ENCODE measurements at places on chromosomes 11 and 22.
A peak's percentile ranks its signal among the peaks of the same experiment; 100 is the strongest.

- no peak for DNase-seq
Measured at GRCh38 chr11:65802841-65803240, 16.0 kb downstream of the OVOL1 start.

DNA sequence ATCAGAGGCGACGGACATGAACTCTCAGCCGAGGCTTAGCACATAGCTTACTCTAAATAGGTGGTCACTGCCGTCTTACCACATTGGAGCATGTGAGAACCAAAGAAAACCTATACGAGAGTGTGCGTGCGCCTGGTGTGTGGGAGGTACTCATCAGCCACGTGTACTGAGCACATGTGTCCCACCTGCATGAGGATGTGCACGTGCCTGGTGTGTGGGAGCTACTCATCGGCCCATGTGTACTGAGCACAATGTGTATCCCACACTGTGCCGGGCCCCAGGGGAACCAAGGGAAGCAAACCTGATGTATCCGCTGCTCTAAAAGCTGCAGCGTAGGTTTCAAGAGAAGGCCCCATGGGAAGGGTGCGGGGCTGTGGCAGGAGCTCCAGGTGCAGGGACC lies 56.4 kb downstream of the ANO1 start:
- DNase-seq = no peak

- DNase-seq = no peak
Measured at GRCh38 chr11:62600367-62601121, 1.1 kb downstream of the MTA2 start.

GRCh38 chr22:35564975-35565867 lies 24.6 kb downstream of the RASD2 start:
- no peak for DNase-seq

- DNase-seq = no peak
Measured at GRCh38 chr22:23678133-23678532, 12.7 kb upstream of the RGL4 start.

- DNase-seq = no peak
Measured at GRCh38 chr22:40953471-40953870, 2.3 kb downstream of the RBX1 start.

- no peak for DNase-seq
Measured at GRCh38 chr11:57358543-57358961, 20.4 kb downstream of the P2RX3 start.

DNA sequence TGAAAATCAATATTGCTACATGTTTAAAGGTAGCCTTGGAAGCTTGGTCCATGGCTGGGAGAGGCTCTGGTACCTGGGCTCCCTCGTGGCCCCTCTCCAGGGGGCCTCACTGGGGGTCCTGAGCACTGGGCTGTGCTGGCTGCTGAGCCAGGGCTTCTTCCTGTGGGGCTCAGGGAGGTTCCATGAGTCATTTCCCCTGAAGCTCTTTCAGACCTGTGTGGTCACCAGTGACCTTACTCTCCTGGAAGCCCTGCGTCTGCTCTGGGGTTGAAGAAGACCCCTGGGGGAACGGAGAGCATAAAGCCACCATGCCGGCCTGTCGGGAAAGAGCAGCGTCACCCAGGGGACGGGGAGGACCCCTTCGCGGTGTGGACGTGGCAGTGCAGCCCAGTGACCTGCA lies 389.0 kb downstream of the TBC1D22A start:
- no peak for DNase-seq

DNA sequence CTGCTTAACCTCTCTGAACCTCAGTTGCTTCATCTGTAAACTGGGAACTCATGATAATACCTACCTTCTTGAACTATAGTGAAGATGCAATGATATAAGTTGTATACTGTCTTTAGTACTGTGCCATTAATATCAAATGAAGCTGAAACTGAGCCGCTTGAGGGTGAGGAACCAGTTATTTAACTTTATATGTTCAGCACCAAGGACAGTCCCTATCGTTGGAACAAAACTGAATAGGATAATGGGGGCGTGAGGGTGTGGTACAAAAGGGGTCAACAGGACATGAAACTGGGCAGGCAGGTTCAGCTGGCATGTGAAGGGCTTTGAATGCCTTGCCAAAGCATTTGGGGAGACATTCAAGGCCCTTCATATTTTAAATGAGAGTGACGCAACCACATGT lies 112.6 kb downstream of the C11orf91 start:
- no peak for DNase-seq

DNA sequence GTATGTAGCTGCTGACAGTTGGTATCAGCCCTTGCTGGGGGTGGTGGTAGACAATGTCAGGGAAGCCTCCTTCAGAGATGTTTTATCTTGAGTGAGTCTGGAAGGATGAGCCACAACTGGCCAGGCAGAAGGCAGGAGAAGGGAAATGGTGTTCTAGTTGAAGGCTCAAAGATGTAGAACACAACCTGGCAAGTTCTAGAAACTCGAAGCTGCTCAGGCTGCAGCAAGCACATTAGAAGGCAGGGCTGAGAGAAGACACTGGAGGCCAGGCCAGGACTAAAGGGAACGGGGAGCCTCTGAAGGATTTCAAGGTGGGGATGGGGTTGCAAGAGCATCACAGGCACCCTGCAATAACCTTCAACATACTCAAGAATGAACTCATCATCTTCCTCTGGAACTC lies 40.4 kb downstream of the USP35 start:
- no peak for DNase-seq

DNA sequence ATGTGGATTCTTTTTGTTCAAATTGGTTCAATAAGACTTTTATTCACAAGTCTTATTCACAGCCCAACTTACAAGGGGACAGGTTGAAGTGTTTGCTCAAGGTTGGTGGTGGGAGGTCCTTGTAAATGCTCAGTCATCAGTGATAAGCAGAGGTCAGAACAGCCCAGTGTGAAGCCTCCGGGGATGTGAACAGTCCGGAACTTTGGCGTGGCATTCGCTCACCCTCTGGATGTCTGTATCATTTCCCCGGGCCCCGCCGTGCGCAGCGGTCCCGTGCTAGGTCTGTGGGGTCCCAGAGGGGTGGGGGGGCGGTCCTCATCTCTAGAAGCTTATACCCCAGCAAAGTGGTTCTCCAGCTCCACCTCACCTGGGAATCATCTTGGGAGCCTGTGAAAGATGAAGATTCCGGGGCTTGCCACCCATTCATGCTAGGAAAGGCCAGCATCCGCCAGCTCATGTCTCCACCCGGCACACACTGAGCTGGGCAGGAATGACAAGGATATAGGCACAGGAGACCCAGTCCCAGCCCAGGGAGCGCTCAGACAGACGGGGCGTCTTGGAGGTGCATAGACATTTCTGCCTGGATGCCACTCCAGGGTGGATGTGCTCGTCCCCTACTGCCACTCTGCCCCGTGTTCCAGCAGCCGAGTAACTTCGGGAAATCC lies 327.5 kb downstream of the TBC1D22A start:
- no peak for DNase-seq

GRCh38 chr11:110362971-110363509 lies 66.6 kb upstream of the RDX start:
- DNase-seq = no peak

- DNase-seq = no peak
Measured at GRCh38 chr22:46066691-46067090, 83.6 kb upstream of the PPARA start.

DNA sequence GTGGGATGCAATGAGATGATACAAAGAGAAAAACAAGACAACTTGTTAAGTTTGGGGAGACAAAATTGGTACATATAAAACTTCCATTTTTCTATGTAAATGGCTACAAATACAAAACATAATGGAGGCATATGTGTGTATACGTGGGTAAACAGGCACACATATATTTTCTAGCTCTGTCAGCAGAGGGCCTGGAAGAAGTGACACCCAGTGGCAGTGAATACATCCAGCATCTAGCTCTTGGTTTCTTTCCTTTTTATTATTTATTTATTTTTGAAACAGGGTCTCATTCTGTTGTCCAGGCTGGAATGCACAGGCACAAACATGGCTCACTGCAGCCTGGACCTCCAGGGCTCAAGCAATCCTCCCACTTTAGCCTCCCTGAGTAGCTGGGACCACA lies 5.0 kb upstream of the RASL10A start:
- DNase-seq = no peak

GRCh38 chr11:86800960-86801272 lies 574 bp downstream of the PRSS23 start:
- no peak for DNase-seq

GRCh38 chr11:131612533-131612932 lies 242.1 kb downstream of the NTM start:
- DNase-seq = no peak

GRCh38 chr22:48860557-48860956 lies 967.1 kb downstream of the BRD1 start:
- DNase-seq = no peak

GRCh38 chr11:82865841-82866240 lies 34.4 kb downstream of the PRCP start:
- DNase-seq = no peak

DNA sequence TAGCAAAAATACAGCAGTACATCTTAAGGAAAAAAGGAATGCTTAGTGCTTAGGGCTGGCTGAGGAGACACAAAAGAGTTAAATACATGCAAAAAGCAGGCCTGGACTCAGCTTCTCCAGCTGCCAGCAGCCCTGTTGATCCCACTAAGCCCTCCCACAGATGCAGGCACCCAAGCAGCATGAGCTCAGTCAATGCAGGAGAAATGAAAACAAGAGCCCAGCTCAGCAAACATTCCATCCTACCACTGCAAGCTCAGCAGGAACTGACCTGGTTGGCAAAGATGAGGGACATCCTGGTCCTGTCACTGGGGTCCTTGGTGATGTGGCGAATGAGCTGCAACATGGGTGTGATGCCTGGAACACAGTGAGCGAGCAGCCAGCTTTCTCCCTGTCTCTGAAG lies 5.8 kb downstream of the CYB5R2 start:
- DNase-seq = no peak

DNA sequence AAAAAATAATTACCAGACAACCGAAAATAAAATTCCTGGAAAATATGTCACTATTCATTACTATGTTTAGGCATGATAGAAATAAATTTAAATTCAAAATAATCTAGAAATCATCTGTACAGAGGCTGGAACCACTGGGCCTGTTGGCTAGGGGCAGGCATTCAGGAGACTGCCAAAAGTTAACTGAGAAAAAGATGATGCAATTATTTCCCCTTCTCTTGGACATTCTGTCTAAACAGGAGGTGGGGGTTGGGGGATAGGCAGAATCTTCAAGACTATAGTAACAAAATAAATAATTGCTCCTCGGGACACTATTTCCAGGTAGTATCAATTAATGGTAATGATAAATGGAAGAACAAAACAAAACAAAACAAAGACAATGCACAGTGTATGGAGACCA lies 14.1 kb downstream of the BTBD10 start:
- no peak for DNase-seq

GRCh38 chr11:83158357-83158786 lies 1.4 kb downstream of the PCF11 start:
- peak; percentile 43 for DNase-seq

DNA sequence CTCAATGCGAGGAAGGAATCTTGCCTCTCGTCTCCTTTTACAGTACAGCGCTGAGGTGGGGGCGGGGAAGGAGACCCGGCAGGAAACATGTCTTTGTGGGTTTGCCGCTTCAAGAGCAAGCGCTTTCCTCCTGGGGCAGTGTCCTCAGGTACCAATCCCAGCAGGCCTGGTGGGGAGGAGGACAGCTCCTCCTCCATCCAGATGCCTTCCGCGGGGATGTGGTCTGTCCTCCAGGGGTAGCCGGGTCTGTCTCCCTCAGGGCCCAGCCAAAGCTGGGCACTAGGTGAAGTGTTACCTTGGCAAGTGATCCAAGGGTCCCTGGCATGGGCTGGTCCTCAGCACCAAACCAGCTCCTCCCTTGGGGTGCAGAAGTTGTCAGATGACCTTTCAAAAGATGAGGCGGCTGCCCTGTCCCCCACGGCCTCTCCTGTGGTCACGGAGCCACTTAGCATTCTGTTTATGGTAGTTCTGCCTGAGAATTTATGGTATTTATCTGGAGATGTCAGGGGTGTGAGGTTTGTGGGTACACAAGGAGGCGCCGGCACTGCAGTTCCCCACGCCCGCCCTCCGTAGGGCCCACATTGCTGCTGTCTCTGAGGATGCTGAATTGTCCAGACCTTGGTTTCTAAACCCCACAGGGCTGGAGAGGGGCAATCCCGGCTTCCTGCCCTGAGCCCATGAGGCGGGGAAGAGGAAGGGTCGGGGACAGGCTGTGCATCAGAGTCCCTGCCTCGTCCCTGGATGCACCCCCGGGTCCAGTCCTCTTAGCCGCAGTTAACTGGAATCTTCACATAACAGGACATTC lies 93.5 kb upstream of the ANO1 start:
- DNase-seq = no peak

Measured in T-helper 1 cell (primary cell).